ENCODE measurements at places on chromosomes 13 and 19.

DNA sequence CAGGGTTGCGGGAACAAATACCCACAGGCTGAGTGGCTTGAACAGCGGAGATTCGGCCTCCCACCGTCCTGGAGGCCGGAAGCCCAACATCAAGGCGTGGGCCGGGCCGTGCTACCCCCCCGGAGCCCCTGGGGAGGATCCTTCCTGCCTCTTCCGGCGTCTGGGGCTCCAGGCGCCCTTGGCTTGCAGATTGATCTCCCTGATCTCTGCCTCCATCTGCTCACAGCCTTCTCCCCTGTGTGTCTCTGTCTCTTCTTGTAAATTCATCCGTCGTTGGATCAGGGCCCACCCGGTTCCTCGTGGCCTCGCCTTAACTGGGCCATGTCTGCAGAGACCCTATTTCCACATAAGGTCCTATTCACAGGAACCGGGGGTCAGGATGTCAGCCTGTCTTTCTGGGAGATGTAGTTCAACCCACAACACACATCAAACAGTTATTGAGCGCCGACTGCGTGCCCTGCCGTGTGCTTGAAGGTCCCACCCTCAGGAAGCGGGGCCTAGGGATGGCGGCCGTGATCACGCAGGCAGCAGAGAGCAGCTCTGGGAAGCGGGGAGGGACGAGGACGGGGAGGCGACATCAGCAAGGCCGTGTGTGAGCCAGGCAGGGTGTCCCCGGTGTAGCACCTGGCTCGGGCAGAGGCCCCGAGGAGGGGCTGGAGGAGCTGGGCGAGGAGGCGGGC, 21.3 kb downstream of the HCN2 start:
- DNase-seq, result peak; percentile 53

DNA sequence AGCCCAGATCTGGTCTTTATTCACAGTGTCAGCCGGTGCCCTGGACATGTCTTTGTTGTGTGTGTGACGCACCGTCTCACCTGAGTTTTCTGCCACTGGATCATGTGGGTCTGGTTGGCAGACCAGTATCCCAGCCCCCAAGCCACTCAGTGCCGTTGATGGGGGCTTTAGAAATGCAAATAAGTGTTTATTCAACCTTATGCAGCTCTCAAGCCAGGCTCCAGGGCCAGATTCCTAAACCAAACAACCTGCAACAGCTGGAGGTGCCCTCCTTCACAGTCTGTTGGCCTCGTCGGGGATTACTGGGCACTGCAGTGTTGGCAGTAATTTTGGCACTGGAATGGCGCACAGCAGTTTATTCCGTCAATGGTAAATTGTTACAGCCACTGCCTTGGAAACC, 21.6 kb downstream of the FAM124A start:
- no peak for DNase-seq

- DNase-seq, result no peak
These were observed 110.2 kb downstream of the KLF5 start for GRCh38 chr13:73168953-73169401.

DNA sequence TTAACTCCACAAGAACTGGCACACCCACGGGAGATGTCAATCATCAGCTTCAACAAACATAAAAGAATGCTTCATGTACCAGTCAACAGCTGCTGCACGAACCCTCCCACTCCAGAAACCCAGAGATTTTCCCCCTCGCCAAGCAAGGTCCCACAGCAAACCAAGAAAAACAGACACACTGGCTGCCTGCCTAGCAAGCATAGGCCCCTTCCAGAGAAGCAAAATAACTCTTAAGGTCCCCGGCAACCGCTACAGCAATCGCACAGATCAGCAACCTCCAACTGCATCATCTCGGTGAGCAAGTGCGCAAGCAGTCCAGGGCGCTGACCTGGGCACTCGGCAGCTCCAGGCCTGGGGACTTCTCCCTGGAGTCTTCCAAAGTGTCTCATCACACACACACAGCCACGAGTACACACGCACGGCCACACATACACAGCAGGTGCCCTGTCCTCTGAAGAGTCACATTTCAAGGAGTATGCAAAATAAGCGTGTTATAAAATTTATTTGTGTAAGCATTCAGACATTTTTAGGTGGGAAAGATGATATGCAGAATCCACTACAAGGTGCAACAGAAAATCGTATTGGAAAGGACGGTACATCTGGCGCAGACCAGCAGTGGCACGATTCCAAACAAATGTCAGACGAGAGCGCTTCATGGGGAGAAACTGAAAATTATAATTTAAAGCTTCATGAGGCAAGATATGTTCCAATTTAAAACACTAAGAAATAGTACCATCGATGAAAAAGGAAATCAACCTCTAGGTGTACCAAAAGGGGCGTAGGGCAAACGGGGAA, 125.0 kb downstream of the STK24 start:
- no peak for DNase-seq

DNA sequence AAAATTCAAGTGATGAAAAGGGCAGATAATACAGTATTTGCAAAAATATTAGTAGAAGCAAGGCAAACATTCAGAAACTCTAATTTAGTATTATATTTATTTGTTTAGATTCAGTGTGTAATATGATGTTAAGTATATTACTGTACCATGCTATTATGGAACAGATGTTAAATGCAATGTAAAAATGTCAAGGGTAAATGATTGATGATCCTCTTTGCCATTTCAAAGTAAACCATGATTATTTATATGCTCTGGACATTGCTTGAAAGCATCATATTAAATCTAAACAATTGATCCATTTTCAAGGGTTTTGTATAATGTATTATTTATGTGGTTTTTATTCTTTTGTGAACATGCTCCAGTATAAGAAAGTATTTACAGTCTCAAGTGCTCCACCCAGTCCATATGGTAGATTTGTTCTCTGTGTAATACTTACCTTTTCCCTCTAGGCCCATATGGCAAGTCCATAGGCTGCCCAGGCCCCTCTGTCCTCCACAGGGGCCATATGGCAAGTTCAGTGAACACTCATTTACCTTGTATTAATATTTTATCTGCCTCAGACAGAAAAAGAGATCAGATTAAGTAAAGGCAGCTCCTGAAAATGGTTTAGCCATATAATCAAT, 353.5 kb downstream of the DACH1 start:
- DNase-seq, result no peak

DNA sequence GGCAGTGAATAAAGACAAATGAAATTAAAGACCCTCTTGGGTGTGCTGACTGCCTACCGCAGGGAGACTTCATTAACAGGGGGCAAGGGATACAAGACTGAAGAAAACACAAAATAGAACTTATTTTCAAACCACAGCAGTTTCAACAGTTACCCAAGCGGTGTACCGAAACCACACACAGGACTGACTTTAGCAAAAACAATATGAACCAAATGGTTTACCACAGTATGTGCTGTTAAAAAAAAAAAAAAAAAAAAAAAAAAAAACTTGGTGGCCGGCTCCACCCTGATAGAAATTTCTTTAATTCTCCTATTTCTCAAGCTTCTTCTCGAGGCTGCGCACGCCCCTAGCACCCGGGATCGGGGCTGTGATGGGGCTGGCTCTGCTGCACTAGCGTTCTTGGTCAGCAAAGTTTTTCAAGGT, 42.6 kb downstream of the KLF2 start:
- no peak for DNase-seq

DNA sequence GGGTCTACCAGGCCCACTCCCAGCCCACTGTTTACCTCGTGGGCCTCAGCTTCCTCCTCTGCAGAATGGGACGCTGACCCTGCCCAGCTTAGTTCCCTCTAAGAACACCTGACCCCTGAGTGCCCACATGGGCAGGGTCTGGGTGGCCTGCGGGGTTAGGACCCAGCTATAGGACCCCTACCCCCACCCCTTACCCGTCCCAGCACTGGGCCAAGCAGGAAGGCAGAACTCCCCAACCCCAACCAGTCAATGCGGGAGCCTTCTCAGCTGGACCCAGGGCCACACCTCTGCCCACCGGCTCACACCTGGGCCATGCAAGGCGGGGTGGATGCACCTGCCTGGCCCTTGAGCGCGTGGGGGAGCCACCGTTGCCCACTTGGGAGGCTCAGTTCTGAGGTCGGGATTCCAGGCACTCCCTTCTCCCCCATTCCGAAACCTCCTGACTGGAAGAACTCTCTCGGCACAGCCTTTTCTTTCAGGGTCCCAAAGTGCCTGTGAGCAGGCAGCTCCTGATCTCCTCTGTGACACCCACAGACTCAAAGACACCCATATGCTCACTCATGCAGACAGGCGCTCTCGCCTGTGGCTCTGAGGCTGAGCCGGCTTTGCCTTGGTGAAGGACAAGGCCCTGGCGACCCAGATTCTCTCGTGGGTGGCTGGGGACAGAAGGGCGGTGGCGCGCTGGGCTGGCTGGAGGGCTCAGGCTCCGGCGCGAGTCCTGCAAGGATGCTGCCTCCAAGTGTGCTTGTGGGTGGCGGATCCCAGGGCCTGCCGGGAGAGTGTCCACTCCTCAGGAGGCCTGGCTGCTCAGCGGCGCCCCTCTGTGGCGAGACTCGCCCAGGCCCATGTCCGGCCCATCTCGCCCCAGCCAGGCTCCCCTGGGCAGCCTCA, 27.9 kb upstream of the PARP4 start:
- DNase-seq, result no peak

DNA sequence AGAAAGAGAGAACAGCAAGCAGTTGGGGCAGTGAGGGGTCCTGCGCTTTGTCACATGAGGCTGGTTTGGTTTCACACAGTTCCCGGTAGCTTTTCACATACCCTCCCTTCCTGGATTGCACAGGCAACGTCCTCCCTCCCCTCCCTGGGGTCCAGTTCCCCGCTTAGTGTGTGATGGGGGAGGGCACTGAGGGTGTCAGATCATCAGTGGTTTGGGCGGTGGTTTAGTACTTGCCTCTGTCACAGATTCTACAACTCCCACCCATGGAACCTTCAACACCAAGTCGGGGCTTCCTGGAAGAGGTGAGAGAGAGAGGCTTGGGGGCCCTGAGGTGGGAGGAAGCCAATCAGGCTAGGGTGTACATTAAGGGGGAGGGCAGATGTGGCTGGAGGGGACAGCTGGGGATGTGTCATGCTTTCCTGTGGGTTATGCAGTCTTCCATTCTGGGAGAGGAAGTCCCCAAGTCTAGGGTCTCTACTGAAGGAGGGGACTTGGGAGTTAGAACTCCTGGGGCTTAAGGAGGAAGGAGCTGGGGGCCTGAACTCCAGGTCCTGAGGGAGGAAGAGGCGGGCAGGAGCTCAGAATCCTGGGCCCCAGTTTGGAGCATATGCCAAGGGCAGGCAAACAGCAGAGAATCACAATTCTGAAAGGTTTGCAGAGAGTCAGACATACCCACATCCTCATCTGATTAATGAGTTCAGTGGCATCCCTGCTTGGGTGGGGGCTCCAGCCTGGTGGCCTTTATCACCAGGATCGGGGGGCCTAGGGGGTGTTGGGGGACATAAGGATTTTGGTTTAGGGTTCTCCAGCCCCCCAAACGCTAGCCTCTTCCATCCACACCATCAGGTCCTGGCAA, at the start of gene NKG7:
TSS of gene NKG7 (minus strand) at position 6 of the 856 bp plus-strand sequence. CDS start 119 bp downstream, outside the sequence.
- no peak for DNase-seq

GRCh38 chr19:48279747-48280146, 9.9 kb downstream of the ZNF114 start:
- no peak for DNase-seq

DNA sequence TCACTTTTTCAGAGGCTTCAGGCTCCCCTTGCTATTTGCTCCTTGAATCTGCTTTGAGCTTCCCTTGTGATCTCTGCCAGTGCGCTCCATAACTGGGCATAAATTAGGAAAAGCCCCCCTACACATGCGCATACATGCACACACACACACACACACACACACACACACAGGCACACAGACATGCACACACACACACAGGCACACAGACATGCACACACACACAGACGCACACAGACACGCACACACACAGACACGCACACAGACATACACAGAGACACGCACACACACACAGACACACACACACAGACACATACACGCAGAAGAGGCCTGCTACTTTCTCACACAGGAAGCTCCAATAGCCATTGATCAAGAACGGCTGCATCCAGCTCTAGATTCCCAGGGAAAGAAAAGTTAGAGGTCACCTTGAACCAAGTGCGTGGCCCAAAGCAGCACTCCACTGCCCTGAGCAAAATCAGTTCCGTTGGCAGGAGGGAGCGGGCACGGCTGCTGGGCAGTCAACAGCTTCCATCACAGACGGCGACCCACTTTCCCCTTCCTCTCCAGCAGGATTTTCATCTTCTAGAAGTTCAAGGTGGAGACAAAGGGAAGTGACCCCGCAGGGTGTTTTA, 145.6 kb downstream of the DPF1 start:
- no peak for DNase-seq

DNA sequence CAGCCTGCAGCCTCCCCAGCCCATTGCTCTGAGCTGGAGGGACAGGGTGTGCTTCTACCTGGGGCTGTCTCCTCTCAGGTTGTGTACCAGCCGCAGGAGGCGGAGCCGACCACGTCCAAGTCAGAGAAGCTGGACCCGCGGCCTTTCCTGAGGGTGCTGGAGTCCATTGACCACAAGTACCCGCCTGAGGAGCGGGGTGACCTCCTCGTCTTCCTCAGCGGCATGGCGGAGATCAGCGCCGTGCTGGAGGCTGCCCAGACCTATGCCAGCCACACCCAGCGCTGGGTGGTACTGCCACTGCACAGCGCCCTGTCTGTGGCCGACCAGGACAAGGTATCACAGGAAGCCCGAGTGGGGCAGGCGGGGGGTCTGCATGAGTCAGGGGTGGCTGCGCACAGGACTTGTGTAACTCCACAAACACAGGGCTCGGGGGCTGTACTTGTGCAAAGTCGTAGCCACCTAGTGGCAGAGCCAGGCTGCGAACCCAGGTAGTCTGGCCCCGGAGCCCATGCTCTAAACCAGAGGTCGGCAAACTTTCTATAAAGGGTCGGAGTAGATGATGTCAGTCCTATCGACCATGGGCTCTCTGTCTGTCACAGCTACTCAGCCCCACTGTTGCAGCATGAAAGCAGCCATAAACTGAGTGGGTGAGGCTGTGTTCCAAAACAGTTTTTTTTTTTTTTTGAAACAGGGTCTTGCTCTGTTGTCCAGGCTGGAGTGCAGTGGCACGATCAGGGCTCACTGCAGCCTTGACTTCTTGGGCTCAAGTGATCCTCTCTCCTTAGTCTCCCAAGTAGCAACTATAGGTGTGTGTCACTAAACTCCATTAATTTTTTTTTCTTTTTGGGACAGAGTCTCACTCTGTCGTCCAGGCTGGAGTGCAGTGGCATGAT, 8.9 kb downstream of the DHX34 start:
- no peak for DNase-seq

DNA sequence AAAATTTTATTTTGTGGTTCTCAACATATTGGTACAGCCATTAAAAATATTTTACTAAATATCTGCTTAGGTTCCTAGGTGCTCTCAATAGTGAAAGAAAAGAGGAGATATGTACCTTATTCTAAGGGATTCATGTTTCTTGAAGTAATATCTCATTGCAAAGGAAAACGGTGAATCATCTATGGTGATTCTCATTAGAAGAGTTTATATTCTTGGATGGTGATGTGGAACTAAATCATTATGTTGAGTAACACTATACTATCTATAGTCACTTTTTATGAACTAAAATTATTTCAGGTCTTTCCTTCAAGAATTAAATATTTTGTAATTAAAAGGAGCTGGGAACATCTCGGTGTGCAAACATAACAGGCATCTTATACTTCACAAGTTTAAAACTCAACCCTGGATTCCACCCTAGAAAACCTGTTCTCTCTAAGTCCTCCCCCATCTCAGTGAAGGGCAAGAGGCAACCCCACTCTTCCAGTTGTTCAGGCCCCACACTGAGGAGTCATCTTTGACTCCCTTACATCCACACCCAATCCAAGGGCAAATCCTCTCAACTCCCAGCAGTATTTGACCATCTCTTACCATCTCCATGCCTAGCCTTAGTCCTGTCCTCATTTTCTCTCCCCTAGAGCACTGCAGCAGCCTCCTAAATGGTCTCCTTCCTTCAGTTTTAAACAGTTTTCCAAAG, 140.1 kb downstream of the RGCC start:
- no peak for DNase-seq

GRCh38 chr19:7152568-7152967, 83.1 kb downstream of the ZNF557 start:
- no peak for DNase-seq

- no peak for DNase-seq
These were observed 148.7 kb downstream of the NALCN start for GRCh38 chr13:101267656-101268055.
